PC-3 (cell line): ENCODE measurements at places on chromosomes 2 and 18.
A peak's percentile ranks its signal among the peaks of the same experiment; 100 is the strongest.

DNA sequence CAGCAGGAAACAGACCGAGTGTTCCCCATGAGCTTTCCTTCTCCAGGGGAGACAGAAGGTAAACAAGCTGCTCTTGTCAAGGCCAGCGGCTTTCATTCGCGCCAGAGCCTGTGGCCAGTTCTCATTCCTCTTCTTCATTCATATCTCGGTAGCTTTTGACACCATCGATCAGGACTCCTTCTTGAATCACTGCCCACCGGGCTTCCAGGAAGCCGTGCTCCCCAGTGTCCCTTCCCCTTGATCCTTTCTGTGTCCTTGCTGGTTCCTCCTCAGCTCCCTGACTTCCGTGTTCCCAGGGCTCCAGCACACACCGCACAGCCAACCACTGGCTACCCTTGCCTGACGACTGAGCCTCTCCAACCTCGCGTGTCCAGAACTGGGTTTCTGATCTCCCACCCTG, 14.1 kb downstream of the SLC66A3 start:
- no peak for DNase-seq

DNA sequence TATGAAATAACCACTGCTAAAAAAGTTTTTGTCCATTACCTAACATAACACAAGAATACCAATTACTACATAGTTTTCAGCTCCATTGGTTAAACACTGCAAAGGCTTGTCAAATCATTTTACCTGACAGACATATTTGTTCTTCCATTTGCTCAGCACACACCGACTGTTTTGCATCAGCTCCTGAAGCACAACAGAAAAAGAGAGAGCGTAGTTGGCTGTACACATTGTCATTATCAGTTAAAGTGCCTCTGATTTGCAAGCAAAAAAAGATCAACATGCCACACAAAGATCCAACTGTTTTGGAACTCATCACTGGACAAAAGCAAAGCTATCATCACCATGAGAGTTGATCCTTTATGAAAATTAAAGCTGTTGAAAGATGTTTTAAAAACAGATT, 103.8 kb downstream of the WDPCP start:
- DNase-seq: no peak

DNA sequence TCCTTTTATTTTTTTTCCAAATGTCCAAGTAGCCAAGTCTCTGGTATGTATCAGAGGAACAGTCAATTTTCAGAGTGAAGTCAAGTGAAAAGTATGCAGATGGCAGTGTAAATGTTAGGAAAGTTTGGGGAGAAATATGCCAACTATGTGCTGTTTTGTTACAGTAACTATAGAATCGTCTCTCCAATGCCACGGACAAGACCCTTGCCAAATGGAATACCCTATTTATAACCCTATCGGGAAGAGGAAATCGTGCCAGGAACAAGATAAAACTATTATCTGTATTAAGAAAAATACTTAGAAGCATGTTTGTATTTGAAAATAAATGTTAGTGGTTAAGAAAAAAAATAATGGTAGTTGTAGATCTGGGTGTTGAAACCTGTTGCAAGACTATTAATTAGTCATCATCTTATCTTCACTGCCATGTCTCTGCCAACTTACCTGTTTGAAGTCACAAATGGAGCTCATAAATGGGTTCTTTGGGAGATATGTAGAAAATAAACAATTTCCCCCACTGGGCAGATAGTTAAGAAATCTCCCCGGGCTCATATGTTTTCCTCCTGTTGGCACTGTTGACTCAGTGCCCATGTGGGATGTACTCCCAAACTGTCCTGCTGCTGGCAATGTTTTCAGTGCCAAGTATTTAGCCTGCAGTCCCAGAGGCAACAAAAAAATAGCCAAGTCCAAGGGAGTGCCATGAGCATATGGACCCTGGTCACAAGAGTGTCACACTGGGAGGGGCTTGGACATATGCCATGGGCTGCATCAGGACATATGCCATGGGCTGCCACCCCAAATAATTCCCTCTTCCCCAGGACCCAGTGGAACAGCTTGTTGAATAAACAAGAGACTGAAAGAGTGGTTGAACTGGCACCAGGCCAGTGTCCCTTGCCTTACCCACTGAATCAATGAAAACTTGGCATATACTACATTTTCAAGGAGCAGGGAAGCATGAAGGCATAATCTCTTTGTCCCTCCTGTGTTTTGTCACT, 366.9 kb downstream of the OSR1 start:
- DNase-seq: peak; percentile 94

GRCh38 chr2:113755835-113756354, 547 bp downstream of the SLC35F5 start:
- DNase-seq: peak; percentile 23

DNA sequence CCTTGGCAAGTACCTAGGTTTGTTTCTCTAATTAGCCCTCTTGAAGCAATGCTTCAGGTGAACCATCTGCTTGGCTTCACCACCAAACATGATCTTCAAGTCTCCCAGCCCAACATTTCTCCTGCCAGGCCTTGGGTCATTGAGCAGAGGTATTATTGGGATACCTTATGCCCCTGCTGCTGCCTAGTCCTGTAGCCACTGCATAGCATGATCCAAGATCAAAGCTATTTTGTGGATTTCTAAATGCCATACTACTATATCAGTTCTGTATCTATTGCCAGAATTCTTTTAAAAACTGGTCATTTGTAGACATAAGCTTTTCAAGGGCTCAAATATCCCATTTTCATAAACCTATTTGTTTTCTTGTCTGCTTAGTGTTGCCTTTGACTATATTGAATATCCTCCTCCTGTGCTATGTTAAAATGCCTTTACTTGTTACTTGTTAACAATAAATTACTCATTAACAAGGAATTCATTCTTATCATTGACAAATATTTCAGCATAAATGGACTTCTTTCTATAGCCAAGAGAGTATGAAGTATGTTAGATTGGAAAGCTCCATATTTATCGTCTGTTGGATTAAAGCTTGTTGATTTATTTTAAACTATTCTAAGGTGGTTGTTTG, 204.5 kb upstream of the RBBP8 start:
- no peak for DNase-seq

DNA sequence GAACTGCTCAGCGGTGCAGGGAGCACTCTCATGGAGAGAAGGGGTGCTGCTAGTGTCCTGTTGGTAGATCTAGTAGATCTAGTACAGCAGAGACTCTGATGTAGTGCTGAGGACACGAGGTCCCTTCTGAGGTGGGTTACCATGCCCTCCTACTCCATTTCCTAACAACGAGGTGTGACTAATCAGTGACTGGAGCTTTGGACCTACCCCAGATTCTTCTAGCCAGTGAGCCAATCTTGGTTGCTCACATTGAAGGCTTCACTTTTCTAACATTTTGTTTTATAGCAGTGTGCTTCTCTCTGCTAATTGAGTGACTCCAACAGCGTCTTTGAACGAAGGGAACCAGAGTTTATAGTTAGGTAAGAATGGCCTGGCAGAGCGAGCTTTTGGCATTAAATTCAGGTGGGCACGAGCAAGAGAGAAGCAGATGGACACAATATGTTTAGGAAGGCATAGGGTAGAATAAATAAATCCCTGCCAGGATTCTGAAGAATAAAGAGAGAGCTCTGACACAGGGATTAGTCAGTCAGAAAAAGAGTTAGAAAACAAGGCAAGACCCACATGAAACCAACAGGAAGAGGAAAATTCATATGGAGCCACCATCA, 306.0 kb upstream of the RAB12 start:
- DNase-seq: peak; percentile 30

DNA sequence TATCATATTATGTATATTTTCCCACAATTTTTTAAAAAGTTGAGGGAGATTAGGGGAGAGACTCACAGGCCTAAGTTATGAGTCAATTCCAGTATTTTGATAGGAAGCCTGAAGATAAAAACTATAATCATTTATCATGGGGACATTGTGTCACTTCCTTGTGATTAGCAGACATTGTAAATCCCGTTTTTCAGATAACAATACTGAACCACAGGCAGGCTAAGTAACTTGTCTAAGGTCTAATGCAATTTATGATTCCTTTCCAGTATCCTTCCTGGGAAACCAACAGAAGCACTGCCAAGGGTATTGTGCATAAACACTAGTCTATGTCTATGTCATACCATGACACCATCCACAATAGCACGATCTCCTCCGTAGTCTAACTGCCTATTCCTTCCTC, 235.2 kb upstream of the PIK3C3 start:
- no peak for DNase-seq

- no peak for DNase-seq
Observed at GRCh38 chr2:205878999-205879762, 196.9 kb downstream of the NRP2 start.

DNA sequence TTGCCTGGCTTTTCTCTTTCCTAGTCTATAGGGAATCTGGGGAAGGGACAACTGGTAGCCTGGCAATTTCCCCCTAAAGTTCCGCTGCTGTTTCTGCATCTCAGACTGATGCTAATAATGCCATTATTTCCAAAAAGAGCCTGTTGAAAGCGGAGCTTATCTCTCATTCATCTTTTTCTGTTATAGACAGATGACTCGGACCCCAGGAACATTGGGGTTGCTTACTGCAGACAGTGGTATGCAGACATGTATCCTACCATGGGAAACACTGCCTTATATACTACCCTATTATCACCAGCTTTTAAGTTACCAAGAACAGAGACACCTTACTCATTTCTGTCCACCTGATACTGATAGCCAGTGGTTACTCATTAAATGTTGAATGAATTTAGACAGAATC, 15.3 kb downstream of the ETAA1 start:
- DNase-seq: no peak

DNA sequence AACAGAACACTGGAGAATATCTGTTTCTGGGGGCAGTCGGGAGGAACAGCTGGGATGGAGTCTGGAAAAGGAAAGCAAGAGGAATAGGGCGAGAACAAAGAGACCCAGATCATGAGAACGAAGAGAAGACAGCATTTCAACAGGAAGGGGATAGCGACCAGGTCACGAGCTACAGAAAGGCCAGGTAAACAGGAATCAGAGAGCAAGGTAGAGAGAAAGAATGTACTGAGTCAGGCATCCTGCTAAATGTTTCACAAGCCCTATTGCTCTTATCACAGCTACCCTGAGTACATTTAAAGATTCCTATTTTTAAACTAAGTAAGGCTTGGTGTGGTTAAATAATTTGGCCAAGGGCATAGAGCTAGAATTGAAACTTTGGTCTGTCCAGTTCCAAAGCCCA, 254.9 kb upstream of the RAB12 start:
- no peak for DNase-seq

GRCh38 chr2:142880279-142880678, 2.8 kb downstream of the KYNU start:
- DNase-seq: peak; percentile 77

- DNase-seq: no peak
Observed at GRCh38 chr2:31269087-31269486, 35.1 kb downstream of the EHD3 start.

- peak; percentile 11 for DNase-seq
Observed at GRCh38 chr18:8705961-8706790, 820 bp downstream of the MTCL1 start.

DNA sequence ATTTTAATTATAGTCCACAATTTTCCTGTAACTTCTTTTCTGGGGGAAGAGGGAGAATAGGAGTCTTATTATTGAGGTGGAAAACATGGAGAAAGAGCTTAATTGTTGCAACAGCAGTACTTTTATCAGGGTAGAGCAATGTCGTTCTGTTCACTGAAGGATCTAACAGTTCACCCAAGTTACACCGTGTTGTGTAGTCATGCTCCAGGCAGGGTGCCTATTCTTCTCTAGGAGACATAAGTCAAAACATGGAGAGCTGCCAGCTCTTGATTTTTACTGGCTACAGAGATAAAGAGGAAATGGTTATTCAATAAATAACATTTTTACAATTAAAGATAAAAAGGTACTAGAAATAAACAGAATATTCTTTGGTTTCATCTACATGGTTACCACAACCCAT, 594.3 kb upstream of the NETO1 start:
- peak; percentile 23 for DNase-seq

GRCh38 chr2:75822336-75822735, 111.6 kb upstream of the GCFC2 start:
- DNase-seq: peak; percentile 63

GRCh38 chr2:177753682-177754491, 318.7 kb downstream of the PDE11A start:
- no peak for DNase-seq

- DNase-seq: no peak
Observed at GRCh38 chr18:7232218-7232617, 1.3 kb downstream of the LRRC30 start.

DNA sequence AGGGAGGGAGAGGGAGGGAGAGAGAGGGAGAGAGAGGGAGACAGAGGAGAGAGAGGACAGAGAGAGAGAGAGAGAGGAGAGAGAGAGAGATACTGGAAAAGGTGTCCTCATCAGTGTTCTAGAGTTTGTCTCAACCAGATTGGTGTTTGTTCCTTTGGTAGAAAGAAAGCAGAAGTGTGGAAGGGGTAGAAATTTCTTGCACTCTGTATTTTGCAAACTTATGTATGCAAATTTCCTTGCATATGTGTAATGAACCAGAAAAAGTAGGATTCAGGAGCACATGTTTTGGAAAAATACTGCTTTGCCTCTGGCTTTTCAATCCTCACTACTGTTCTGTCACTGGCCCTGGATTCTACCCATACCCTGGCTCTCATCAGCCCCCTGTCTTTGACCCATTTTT, 1.1 kb upstream of the SP140 start:
- DNase-seq: no peak

DNA sequence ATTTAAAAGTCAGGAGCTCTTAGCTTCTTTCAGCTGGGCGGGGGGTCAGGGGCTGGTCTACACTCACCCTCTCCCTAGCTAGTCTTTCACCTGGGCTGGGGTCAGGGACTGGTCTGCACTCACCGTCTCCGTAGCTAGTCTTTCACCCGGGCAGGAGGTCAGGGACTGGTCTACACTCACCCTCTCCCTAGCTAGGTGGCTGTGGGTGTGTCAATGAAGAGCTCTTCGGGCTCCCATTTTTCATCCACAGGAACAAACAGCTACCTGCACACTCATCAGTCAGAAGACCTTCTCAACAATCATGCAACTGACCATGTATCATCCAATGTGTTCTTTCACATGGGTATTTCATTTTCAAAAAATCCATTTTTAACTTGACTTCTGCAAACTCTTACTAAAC, 8.0 kb downstream of the CHST10 start:
- no peak for DNase-seq

- DNase-seq: no peak
Observed at GRCh38 chr2:216800836-216801235, 59.0 kb downstream of the TNP1 start.

- no peak for DNase-seq
Observed at GRCh38 chr2:96118698-96119388, 2.5 kb upstream of the ADRA2B start.

GRCh38 chr18:39909706-39910105, 2045.3 kb upstream of the PIK3C3 start:
- no peak for DNase-seq

GRCh38 chr2:206790311-206790935, 25.0 kb downstream of the FASTKD2 start:
- no peak for DNase-seq

GRCh38 chr2:51620796-51621195, 588.9 kb upstream of the NRXN1 start:
- DNase-seq: peak; percentile 60
